Glutamatergic neuron (in vitro differentiated cells): ENCODE measurements at places on chromosomes 1 and 21.

GRCh38 chr1:221712776-221713431 lies 29.0 kb downstream of the DUSP10 start:
- DNase-seq = no peak

DNA sequence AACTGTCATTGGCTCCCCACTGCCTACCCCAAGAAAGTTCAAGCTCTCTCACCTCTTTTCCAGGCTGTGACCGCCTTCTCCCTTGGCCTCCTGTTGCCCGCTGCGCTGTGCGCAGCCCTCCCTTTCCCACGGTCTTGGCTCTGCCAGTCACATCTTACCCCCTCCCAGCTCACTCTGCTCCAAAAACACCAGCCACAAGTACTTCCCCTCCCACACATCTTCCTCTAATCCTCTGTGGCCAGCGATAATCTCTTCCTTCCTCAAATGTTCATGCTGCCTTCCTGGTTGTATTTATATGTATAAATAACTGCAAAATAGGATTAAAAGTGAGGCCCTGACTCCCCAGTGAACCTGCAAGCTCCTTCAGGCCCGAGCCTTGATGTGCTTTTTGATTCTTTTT lies 81.8 kb downstream of the AJAP1 start:
- DNase-seq = no peak

DNA sequence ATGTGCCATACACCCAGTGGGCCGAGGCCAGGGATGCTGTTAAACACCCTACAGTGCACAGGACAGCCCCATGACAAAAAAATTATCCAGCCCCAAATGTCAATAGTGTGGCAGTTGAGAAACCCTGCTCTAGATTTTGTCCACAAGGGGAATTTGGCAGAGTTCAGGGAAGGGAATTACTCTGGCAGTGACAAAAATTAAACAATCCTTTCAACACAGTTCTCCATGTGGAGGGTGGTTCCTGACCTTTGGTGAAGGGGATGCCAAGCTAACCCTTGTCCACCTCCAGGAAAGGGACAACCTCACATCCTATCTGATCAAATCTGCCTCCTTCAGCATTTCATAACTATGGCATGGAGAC lies 28.4 kb upstream of the CD84 start:
- DNase-seq = no peak

DNA sequence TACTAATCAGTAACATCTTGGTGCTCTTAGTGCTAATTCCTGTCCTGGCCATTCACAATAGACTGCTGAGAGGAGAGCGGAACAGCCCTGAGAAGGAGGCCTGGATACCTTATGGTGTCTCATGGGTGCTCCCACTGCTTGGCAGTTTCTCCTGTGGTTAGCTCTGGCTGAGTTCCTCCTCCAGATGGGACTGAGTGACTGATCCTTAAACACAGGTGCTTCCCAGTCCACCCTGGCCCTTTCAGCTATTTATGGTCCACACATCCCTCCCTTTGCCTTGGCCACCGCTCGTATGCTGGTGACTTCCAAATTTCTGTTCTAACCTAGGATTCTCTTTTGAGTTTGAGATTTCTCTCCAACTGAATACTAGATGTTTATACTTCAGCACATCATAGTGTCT lies 157.0 kb upstream of the CACNA1E start:
- no peak for DNase-seq

DNA sequence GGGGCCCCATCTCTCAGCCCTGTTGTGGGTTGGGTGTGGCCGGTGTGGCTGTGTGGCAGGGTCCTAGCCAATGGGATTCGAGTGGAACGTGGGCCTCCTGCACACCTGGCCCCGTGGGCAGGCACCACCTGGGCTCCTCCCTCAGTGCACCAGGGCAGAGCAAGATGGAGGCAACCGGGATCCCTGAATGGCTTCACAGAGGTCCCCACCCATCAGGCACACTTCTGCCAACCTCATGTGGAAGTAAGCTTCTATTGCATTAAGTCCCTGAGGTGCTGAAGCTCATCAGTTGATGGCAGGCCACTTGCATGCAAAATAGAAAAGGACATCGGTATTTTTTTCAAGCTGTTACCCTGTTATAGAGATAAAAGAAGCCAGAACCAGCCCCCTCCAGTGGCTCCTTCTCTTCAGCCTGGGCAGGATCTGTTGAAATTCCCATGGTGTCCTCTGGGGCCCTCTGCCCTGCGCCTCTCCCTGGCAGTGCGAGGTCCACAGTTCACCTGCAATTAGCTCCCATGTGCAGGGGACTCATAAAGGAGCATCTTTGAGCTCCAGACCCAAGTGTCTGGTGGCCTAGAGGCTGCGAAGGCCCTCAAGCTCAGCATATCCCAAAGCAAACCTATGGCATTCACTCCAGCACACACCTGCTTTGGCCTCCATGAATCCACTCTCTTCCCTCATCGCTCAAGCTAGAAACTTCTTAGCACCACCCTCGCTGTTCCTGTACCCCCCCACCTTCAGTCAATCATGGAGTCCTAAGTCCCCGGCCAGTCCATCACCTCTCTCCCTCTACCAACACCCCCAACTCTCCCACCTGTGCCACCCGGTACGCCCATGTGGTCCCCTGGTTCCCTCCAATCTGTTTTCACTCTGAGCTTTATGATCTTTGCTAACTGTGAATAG lies 2.1 kb upstream of the SLC45A1 start:
- no peak for DNase-seq

- no peak for DNase-seq
Measured at GRCh38 chr1:30320581-30320890, 402.8 kb downstream of the MATN1 start.

GRCh38 chr1:78052685-78053405 lies 7.1 kb downstream of the GIPC2 start:
- DNase-seq = no peak

DNA sequence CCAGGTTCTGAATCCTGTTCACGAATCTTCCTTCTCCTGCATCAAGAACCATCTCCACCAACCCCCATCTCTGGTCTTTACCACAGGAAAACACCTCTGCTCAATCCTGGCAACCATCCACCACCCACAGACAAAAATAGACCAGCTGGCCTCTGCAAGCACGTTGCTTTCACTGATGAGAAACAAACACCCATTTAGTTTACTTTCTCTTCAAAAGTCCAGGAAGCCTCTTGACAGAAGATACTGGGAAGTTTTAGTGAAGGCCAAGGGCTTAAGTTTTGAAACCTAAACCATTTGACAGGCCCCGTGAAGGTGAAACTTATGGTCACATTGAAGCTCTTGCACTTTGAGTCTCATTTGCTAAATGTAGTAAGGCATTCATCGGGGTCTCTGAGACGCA lies 122.6 kb upstream of the PPP2R5A start:
- DNase-seq = no peak

- no peak for DNase-seq
Measured at GRCh38 chr1:41241354-41241748, 755 bp downstream of the SCMH1 start.

- DNase-seq = no peak
Measured at GRCh38 chr1:167554028-167554779, 642 bp upstream of the CREG1 start.

- DNase-seq = peak; percentile 19
Measured at GRCh38 chr1:15616373-15617172, 685 bp upstream of the DDI2 start.

- DNase-seq = no peak
Measured at GRCh38 chr1:233304489-233305102, 9.1 kb upstream of the PCNX2 start.

- no peak for DNase-seq
Measured at GRCh38 chr1:148308832-148309458, 156.9 kb upstream of the NBPF11 start.

GRCh38 chr1:209931141-209931540 lies 6.9 kb upstream of the SYT14 start:
- DNase-seq = no peak

GRCh38 chr1:77095236-77095635 lies 124.0 kb downstream of the PIGK start:
- no peak for DNase-seq

DNA sequence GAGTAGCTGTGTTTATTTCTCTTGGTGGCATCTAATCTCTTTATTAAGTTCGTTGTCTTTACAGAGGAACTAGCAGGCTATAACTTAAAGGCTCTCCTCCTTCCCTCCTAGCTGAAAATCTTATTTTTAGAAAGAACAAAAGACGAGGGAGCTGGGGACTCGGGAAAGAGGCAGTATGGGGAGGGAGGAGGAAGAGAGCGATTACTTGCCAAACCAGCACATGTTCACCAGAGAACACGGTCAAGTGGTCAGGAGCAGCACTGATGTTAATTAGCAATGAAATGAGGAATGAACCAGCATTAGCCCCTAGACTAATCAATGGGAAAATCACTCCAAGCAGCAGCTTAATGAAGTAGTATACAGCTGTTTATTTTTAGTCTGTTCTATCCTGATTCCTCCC lies 171.3 kb upstream of the ESRRG start:
- DNase-seq = no peak

GRCh38 chr1:115767403-115767802 lies 1.1 kb downstream of the CASQ2 start:
- no peak for DNase-seq

DNA sequence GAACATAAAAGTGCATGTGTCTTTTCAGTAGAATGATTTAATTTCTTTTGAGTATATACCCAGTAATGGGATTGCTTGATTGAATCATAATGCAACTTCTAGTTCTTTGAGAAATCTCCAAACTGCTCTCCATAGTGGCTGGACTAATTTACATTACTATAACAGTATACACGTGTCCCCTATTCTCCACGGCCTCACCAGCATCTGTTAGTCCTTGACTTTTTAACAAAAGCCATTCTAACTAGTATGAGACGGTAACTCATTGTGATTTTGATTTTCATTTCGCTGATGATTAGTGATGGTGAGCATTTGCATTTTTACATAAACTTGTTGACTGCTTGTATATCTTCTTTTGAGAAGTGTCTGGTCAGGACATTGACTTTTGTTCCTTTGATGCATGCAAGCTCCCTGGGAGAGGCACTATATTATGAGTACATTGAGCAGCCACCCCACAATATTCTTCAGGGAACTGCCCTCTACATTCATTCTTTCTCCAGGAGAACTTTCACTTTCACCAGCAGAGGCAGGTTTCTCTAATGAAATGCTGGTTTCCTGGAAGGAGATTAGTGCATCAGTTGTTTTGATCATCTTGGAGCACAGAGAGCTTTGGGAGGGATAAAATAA lies 51.9 kb upstream of the LPGAT1 start:
- no peak for DNase-seq

DNA sequence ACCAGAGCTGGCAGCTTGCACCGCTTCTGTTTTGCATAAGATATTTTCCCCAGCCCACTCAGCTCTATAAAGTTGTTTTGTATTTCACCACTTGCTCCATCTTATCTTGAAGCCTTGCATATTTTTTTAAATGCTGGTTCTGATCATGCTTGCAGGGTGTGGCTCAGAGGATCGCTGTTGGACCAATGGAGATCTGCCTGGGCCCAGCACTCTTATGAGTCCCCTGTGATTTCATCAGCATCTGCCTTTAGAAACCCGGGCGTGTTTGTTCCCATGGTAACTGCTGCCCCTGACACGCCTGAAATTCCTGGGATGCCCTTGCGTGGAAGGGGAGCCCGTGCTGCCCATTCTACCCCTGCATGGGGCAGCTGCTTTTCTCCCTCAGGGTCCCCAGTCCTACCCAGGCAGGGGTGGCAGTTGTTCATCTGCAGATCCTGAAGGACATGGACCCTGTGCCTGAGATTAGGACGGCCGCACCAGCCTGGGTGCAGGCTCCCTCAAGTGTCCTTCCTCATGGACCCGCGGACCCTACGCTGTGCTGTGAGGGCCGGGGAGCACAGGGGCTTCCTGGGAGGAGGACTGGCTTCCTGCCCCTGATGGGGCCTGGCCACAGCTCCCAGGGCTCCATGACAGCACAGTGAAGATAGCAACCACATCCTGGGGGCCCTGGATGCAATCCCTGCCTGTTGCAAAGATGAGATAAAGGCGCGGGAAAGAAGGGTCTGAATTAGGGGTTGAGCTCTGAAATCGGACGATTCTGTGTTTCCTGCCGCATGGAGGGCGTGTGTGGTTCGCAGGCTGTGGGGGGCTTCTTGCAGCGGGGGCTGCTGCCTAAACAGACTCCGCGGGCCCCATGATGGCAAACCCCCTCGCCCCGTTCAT lies 226.5 kb downstream of the SDCCAG8 start:
- DNase-seq = peak; percentile 57
